ENCODE measurements at places on chromosomes 3 and 15.
A peak's percentile ranks its signal among the peaks of the same experiment; 100 is the strongest.

DNA sequence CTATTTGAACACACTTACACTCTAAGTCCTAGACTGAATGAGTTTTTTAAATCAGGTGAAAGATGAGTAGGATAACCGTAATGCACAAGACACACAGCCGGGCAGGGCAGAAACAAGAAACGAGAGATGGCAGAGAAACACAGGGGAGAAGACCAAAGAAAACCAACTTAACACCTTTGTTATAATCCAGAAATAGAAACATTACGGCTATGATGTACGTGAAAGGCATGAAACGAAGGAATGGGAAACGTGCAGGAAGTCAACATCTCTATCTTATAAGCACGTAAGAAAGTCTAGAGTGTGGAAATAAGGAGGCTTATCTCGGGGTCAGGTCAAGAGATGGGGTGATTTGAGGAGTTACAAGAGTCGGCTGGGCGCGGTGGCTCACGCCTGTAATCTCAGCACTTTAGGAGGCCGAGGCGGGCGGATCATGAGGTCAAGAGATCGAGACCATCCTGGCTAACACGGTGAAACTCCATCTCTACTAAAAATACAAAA lies 1.9 kb upstream of the TNFSF10 start:
- no peak for DNase-seq

DNA sequence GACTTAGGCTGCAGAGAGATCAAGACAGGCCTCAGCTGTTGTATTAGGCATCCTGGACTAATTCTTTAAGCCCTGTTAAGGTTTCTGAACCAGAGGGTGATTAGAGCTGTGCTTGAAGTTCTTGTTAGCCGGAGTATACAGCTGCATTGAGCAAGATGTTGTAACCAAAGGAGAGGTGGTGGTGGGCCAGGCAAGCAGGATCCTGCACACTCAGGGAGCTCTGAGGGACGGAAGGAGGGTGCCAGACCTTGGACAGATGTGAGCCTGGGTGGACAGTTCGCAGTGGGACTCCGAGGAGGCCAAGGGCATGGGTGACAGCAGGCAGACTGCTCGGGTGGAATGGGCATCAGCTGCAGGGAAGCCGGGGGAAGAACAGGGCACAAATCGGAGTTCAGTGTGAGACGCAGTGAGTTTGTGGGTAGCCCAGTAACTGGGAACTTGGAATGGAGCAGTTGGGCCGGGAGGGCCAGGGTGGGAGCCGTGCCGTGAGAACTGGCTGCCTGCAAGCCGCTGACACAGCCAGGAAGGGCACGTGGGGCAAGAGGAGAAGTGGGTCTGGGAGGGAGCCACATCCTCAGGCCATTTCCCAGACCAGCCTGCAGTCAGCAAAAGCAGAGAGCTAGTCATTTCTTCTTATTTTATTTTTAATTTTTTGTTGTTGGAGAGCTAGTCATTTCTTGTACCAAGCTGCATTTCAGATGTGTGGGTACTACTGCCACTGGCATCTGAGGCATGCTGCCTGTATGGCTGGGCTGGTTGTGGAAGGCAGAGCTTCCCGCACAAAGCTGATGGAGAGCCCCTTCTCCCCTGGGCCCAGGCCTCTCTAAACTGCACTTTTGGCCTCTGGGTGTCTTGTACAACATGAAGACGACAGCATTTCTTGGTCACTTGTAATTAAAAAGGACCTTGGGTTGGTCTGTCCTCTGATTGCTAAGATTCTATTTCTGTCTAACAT lies 61.0 kb downstream of the PGPEP1L start:
- DNase-seq = peak; percentile 38

DNA sequence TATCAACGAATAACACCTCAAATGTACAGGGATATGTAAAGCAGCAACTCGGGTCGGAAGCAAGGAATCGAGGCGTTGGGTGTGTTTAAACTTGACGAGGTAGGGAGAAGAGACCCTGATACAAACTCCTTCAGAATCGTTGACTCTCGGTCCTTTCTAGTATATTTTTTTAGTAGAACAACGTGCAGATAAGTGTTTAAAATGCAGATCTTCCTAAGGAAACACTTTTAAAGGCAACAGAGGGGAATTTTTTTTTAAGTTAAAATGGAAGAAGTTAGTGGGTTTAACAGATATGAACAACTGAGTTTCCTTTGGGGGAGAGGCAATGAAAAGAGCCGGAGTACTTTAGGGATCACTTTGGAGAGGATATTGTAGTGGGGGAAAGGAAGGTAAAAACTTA lies 1.1 kb upstream of the KPNA4 start:
- no peak for DNase-seq

- no peak for DNase-seq
These were observed 43.8 kb downstream of the SLC2A2 start for GRCh38 chr3:170982733-170983132.

DNA sequence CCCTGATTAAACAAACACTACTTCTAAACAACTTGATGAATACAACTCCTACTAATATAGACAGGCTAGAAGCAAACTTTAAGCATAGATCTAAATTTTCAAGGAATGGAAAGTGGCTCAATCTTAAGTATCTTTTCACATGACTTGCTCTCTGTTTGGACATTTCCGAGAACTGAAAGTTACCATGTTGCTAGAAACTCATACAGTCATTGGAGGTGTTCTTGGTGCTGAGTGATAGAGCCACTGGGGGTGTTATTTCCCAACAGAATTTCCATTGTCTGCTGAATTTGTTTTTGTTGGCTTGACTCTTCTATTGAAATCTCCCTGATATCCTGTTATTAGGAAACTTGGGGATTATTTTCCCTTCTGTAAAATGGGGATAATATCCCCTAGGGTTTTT lies 264.5 kb upstream of the RASGRP1 start:
- no peak for DNase-seq

DNA sequence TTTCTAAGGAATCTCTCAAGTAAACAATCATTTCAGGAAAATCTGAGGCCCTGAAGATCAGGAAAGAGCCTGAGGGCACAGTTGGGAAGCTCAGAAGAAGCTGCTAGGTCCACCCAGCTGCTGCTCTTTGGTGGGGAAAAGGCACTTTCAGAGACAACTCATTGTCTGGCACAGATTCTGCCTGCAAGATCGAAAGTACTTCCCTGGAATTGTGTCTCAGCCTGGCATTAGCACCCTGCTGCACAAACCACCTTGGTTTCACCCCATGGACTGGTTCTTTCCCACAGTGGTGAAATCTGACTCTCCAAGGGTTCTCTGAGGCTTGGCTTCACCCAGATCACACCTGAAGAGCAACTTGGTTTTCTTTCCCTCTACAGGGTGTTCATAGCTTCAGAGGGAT lies 18.7 kb downstream of the THRB start:
- DNase-seq = peak; percentile 61

- no peak for DNase-seq
These were observed 33.1 kb downstream of the LPP start for GRCh38 chr3:188187053-188187452.

DNA sequence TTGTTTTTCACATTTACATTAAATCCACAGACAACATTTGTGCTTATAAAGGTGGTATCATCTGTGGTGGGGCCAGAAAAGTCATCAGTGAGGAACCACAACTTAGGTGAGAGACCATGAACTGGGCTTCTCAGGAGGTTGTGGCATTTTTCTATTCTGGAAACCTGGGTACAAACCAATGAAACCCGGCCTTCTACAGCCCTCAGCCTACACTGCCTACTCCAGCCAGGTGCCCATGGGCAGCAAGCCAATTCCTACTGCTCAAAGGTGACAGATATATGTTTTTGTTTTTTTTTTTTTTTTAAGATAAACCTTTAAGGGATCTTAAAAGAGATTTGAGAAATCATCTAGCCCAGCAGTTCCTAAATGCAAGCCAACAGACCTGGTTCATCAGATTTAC lies 20.3 kb downstream of the SPG21 start:
- DNase-seq = no peak

DNA sequence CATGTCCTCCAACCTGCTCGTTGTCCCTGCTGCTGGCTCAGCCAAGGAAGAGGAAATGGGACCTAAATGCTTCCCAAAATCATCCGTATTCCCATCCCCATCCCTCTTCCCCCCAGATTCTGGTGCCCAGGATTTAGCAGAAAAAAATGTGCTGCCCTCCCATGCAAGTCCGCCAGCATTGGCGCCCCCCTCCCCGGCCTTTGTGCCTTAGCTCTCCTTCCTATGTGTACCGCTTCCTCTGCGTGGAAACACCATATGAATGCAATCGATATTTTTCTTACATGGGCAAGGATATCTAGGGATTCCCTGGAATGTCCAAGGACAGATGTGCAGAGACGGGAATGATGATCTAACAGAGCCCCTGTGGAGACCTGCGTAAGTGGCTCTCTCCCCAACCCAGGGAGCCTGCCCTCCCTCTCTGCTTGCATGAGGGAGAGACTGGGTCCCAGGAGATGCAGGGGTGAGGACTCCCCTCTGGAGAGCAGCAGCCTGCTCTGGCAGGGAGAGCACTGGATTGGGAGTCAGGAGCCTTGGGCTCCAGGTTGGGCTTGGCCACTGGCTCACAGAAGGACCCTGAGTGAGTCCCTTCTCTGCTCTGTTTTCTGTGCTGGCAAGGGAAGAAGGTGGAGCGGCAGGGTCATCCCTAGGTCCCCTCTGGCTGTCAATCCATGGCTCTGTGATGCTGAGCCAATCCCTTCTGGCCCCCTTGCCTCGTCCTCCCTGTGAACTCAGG lies 227.2 kb downstream of the XXYLT1 start:
- DNase-seq = no peak

GRCh38 chr15:63299943-63300575 lies 22.7 kb downstream of the APH1B start:
- no peak for DNase-seq

DNA sequence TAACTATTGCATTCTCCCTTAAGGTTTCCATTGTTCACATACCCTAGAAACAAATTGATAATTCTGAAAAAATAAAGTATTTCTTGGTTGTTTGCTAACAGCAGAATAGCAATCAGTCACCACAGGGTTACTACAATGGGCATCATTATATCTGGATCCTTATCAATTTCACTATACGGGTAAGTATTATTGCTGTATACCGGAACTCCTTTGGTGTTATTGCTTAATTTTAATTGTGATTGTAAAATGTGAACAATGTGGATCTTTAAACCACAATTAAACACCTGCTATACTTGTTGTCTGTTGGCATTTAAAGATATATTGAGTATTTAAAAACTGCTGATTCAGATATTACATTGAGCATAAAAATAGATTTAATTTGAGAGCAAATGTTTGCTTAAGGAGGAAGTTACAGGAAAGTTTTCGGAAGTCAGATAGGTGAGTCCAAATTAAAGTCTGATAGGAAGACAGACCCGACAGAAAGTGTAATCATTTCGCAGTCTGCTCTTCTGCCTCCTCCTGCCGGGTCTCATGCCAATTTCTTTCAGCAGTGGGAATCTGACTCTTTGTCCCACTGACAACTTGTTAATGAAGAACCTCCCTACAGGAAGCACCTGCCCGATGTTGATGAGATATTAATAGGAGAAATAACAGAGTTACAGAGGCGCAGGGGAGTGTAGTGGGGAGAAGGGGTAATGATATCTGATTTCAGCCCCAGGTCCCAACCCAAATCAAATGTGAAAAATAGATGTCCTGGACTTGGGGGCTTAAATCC lies 169.7 kb upstream of the TBC1D5 start:
- no peak for DNase-seq

DNA sequence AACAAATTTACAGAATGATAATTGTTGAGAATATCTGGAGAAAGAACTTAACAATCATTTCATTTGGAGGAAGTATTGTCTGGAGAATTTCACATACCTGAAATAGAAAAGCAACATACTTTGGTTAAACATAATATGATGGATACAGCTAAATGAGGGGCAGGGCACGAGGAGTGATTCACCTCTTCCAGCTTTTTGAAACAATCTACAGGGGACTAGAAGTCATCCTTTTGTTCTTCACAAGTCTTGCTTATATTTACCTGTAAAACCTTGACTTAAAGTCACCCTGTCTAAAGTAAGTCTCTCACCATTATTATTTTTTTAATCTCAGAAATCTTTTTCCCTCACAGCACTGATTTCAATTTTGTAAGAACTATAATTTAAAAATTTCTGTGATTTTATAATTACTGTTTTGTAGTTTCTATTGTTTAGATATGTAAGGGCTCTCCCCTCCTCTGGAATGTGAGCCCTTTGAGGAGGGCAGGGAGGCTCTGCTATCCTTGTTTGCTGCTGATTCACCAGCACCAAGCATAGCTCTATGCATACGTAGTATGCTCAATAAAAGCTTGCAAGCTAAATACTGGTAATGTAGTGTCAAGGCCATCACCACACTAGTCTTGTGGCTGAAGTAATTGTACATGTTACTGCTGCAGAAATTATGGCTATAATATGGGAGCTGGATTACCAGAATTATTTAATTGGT lies 193.9 kb upstream of the THRB start:
- DNase-seq = peak; percentile 35

All from myocyte (in vitro differentiated cells).